ENCODE measurements at places on chromosomes 12 and 14.

DNA sequence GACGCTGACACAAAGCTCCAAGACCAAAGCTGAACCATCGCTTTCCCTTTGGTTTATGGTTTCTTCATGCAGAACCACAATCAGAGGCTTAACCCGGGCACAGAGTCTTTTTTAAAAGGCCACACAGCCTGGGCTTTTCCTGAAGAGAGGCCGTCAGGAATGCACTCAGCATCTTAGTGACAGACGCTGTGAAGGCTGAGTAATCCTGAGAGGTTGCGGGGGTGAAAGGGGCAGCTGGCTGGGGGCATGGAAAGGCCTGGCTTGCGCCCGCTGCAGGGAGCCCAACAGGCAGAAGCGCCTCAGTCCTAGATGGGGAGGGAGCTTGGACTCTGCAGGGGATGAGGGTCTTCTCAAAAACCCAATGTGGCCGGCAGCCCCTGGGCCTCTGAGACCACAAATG lies 13.6 kb downstream of the CTDSP2 start:
- DNase-seq = no peak

- DNase-seq = no peak
Observed at GRCh38 chr12:14157088-14157747, 175.8 kb upstream of the GRIN2B start.

DNA sequence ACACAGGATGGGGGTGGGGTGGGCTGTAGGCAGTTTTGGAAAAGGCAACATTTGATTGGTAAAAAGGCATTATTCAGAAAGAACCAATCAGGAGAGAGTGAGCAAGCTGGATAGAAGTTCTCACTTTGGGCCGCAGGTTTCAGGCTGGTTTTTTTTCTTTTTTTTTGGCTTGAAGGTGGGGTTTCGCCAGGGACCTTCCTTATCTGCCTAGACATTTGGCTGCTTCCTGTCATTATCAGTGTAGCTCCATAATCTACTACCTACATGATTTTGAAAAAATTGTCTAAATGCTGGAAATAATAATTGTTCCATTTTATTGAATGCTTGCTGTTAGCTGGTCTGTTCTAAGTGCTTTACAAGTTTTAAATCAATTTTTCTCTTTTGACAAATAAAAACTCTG lies 649.0 kb downstream of the TMTC2 start:
- no peak for DNase-seq

DNA sequence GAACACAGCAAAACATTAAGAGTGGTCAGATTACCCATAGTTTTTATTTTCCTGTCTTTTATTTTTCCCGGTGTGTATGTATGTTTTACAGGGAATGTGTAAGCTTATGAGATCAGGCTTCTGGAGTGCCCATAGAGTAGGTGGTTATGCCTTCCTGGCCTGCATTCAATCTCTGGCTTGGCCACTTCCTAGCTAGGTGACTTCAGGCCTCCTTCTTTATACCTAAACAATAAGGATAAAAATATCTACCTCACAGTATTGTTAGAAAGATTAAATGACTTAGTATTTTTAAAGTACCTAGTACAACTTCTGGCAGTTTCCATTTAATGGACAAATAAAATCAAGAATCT lies 42.4 kb downstream of the ITPR2 start:
- no peak for DNase-seq

GRCh38 chr12:30014991-30015390 lies 231.2 kb upstream of the TMTC1 start:
- no peak for DNase-seq

DNA sequence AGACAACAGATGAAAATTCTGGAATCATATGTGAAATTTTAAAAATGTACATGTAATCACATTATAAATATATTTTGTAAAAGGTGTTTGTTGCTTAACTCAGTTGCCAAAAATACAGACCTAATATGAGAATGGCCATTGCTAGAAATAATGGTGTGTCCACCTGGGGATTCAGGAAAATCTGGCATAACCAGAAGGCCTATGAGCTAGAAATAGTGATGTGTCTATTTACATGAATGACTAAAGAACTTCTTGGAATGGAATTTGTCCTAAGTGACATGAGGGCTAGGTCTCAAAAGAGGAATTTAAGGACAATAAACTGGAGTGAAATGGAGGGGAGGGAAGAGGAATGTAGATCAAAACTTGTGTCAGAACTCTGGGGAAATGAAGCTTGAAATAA lies 126.4 kb downstream of the PTPRR start:
- DNase-seq = no peak

DNA sequence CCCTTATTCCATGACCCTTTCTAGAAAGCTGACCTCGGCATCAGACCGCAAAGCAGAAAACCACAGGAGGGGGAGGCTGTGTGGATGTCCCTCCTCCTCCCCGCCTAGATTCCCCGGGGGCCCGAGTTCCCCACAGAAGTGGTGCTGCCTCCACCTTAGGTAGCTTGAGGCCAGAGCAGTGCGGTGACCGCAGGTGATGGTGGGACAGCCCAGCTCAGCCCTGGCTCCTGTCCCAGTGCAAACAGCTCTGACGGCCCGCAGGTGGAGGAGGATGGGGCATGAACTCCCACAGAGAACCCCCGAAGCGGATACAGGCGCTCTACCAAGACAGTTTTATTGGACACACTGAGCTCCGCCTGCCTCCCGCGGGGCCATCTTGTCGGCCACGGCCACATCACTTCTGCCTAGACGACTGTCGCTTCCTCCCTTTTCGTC lies 19.5 kb downstream of the ARL6IP4 start:
- no peak for DNase-seq

DNA sequence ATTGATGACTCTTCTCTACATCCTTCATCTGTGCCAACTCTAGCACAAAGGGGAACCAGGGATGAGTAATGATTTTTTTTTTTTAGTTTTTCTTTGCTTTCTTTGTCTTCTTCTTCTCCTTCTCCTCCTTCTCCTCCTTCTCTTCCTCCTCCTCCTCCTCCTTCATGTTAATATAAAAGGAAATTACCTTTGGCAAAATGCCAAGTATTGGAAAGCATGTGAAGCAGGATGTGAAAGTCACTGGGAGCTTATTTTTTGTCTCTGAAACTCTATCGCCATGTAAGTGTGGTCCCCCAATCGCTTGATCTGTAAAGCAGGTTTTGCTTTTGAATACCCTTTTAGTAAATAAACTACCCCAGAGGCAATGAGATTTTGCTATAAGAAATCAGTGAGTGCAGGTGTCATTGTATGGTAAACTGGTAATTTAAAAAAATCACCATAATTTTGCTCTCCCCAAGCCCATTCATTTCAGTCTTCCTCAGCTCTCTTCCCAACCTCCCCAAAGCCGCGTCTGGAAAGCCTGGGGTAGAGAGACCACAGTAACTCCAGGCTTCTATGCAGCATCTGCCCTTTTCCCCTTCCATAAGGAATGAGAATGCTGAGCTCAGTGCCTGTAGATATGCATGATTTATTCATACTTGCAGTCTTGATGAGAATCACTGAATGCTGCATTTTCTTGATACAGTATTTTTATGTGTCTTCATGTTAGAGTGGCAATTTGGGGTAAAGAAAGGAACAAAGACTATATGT lies 388.7 kb downstream of the TMEM117 start:
- DNase-seq = no peak

- no peak for DNase-seq
Observed at GRCh38 chr12:52903855-52904508, 894 bp downstream of the KRT8 start.

DNA sequence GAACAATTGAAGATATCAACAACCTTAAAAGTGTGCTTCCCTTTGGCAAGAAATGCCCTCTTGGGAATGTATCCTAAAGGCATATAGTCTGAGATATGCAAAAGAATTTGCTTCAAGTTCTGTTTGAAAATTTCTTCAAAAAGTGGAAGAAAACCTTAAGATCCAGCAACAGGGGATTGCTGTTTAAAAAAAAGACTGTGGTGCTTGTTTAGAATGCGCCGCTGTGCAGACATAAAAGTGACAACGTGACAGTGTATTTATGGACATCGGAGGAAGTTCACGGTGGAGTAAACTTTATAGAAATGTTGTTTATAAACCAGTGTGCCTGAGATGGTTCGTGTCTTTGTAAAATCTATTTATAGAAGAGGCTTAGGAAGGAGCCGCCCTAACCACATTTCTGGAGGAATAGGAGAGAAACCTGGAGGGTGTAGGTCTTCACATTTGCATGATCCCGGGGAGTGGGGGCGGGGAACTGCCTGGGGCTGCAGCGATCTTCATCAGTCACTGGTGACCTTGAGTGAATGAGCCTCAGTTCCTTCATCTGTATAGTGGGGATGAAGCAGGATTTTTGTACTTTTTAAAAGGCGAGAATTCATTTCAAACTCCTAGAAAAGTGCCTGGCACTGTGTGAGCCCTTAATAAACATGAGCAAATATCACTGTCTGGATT lies 27.5 kb downstream of the ADGRD1 start:
- DNase-seq = no peak

GRCh38 chr12:113136128-113136989 lies 798 bp upstream of the RASAL1 start:
- DNase-seq = peak; percentile 67

- DNase-seq = no peak
Observed at GRCh38 chr12:78037707-78038106, 207.0 kb downstream of the NAV3 start.

DNA sequence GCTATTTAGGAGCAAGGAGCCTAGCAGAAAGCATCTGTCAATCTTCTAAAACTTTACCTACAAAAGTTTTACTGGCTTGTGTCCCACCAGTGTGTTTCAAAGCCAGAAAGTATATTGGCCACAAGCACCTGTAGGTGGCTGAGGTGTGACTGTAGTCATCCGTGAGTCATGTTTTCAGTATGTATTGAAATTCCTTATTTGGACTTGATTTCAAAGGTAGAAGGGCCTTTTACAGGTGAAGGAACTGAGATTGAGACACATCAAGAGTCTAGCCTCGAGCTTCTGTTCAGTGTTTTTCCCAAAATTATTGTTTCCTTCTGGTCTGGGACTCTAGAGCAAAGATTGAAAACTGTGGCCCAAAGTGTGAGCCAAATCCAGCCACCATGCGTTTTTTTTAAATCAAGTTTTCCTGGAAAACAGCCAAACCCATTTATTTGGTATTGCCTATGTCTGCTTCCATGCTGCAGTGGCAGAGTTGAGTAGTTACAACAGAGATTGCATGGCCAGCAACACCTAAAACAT lies 195.3 kb upstream of the BCL2L14 start:
- DNase-seq = no peak

GRCh38 chr12:66191547-66192126 lies 2.6 kb downstream of the IRAK3 start:
- DNase-seq = no peak

- DNase-seq = no peak
Observed at GRCh38 chr12:109134186-109134917, 18.0 kb downstream of the ACACB start.

DNA sequence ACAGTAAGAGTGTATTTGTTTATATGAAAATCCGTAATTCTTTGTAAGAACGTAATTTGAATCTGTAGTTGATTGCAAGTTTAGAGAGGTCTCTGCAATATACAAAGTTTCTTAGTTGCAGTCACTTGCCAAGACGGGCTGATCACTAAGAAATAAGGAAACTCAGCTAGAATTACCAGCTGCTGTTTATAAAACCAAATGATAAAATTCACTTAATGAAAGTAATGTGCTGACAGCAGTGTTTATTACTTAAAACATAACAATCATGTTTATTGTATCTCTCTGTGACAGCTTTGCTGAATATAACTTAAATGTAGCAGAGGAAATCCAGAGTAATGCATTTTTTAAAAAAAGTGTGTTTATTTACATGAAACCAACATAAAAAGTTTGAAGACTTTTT lies 31.2 kb downstream of the SRGAP1 start:
- no peak for DNase-seq

GRCh38 chr12:80698847-80699542 lies 8.4 kb upstream of the MYF6 start:
- DNase-seq = no peak

GRCh38 chr12:46959502-46959901 lies 119.9 kb upstream of the PCED1B start:
- DNase-seq = no peak

GRCh38 chr14:77416836-77417235 lies 6.5 kb downstream of the NOXRED1 start:
- no peak for DNase-seq

GRCh38 chr14:67418401-67419191 lies 6.6 kb upstream of the PLEK2 start:
- DNase-seq = no peak

DNA sequence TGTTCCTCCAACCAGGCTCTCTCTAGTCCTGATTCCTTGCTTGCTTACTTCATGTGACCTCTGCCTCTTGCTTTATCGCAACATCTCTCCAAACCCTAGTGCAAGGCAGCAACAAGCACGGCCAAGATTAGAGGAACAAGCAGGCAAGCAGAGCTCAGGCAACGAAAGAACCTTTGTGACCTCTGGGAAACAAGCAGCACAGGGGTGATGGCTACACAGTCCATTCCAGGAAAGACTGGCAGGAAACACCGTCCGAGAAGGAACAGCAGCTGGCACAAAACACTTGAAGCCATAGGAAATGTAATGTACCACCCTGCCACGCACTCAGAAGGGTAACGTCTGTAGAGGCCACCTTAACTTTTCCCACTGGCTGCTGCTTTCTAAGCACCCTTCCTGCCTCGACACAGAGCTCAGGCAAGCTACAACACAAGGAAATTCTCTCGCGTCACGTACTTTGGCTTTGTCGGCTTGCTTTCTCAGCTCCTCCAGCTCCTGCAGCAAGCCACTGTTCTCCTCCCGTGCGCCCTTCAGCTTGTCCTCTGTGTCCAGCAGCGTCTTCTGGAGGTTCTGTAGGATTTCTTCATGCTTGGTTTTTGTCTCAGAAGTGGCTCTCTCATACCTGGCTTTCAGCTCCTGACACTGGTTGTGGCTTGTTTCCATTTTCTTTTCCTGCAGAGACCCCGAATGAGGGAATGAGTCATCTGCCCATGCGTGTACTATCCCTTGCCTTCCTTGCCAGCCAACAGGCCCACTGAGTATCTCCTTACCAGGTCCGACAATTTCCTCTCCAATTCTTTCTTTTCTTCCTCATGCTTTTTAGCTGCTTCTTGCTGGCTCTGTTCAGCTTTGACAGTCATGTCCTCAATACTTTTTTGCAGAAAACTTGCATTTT lies 61.4 kb upstream of the VPS33A start:
- DNase-seq = no peak

- DNase-seq = no peak
Observed at GRCh38 chr12:89117448-89118034, 234.8 kb downstream of the DUSP6 start.

- peak; percentile 68 for DNase-seq
Observed at GRCh38 chr12:131755305-131756113, 44.6 kb downstream of the SFSWAP start.

DNA sequence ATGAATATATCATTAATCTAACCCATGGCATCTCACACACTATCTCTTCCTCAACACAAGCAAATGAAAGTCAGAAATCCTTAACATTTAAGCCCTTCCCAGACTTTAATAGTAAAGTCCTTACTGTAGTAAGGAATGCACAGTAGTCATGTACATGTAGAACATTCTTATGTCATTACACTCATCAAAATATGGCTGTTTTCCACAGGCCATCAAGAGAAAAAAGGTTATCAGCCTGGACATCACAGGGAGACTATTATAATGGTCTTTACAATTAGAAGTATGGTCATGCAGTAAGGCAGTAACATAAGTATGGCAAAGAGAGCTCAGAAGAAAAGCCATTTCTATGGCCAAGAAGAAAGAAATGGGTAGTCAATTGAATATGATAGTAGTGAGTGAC lies 121.2 kb downstream of the SLC6A15 start:
- DNase-seq = no peak

Data from Jurkat, Clone E6-1 (cell line).